CD4-positive, alpha-beta T cell treated with Interleukin-2 at 100 ng/mL for 4 hours (primary cell): ENCODE measurements at places on chromosomes 1 and 21.

- no peak for DNase-seq
Measured at GRCh38 chr1:87956750-87957149, 628.1 kb downstream of the LMO4 start.

DNA sequence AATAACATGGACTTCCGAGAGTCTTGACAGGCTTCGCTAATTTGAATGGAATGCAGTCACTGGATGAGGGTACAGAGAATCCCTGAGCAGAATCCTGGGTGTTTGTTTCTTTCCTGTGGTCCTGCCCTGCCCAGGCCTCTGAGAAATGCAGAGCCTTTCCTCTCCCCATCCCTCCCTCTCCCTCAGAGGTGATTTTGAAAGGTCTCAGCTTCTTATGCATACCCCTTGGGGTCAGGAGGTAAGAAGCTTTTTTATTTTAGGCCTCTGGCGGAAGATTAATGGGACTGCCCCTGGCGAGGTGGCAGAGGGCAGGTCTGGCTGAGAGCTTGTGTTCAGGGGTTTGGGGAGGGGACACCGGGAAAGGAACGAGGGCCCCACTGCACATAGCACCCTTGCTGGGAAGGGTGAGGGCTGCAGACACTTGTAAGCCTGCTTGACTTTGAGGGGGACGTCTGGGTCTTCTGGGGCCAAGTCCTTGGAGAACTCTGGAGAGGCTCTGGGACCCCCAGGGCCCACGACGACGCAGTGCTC is 116.5 kb upstream of the SLC45A1 start:
- DNase-seq: no peak

DNA sequence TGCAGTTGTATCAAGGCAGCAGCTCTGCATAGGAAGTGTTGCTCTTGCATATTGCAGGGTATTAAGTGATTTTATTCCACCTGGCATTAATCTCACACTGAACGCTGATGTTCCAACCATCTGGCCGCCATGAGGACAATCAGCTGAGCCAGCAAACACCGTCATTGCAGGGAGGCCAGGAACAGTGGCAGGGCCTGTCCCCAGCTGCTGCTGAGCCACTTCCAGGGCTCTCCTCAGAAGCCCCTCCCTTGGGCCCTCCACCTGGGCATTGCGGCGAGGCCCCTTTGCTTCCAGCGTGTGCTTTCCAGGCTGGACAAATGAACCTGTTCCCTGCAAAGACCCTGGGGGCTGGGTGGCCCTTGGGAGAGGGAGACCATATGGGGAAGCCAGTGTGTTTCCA is 171.6 kb upstream of the C1orf174 start:
- DNase-seq: no peak

DNA sequence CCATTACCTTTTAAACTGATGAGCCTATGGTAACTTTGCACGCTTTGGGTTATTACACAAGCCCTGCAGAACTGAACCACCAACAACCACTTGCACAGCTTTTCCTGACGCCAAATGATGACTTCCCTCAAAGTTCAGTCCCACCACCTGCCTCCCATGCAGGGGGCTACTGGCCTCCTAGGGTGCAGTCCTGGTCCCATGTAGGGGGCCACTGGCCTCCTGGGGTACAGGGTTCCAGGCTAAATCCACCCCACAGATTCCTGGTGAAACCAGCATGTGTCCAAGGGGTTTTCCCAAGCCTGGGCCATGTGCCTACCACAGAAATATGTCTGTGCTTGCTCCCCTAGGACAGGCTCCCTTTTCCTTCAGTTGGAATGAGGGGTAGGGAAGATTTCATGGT is 73.4 kb upstream of the ZNF678 start:
- no peak for DNase-seq

DNA sequence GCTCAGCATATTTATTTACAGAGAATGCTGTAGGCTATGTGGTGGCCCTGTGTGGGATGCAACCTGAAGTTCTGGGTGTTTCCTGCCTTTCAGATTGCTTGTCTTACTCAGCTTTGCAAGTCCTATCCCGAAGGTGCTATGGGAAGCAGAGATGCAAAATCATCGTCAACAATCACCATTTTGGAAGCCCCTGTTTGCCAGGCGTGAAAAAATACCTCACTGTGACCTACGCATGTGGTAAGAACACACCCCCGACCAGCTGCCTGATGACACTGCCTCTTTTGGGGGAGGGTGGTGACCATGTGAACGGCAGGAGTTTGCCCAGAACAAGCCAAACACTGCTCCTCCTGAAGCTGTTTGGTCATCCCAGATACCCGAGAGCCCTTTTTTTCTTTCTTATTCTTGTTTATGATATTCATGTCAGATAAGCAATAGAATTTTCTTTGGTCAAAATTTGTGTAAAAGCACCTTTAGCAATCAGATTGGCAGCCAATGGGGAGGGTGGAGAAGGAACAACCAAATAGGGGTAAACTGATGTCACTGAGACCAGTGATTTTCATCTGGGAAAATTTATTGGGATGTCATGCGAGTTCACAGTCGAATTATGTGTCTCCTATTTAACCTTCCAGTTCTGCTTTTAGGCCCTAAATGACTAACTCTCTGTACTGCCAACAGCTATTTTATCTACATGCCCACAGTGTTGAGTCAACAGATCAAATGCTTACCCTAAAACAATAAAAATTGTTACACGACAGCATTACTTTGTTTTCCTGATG is 82.6 kb downstream of the EVA1C start:
- no peak for DNase-seq

DNA sequence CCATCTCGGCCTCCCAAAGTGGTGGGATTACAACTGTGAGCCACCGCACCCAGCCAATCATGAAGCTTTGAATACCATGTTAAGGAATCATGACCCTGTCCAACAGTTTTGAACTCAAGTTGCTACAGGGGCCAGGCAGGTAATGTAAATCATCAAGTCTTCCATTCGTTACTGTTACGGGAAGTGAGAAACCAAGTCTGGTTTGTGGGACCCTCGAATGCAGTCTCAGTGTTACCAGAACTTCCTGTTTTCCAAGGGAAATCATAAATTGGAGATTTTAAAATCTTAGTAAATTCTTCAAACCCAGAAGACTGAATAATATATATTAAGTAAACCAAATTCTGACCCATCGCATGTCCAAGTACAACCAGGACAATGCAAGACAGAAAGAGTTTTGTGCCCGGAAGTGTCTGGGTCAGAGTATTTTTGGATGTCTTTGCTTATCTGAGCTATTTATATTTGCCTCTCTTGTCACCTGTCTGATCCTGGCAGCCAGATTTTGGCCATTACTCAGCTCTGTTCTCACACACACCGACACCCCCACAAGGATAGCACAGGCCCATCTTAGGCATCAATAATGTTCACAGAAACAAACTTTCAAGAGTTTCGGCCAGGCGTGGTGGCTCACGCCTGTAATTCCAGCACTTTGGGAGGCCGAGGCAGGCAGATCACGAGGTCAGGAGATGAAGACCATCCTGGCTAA is 8.8 kb downstream of the ATP5IF1 start:
- DNase-seq: no peak

DNA sequence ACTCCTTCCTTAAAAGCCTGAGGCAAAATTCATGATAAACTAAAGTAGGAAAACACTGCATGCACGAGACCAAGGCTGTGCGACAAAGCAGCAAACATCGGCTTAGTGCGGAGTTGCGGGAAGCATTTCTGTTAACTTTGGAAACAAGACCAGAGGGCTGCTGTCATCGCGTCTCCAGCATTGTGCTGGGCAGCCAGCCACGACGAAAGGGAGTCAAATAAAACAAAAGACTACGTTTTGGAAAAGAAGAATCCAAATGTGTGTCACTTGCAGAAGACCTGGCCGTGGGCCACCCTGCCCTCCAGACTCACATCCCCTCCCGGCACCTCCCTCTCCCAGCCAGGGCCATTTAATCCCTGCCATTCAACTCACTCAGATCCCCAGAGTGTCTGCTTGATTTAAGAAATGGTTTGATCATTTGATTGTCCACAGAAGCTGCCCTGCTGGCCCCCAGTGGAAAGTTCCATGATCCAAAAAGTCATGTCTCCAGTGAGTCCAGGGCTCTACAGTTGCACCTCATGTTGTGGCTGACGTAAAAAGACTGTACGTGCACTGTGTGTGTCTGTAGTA is 2.4 kb upstream of the KRTAP10-11 start:
- DNase-seq: no peak

DNA sequence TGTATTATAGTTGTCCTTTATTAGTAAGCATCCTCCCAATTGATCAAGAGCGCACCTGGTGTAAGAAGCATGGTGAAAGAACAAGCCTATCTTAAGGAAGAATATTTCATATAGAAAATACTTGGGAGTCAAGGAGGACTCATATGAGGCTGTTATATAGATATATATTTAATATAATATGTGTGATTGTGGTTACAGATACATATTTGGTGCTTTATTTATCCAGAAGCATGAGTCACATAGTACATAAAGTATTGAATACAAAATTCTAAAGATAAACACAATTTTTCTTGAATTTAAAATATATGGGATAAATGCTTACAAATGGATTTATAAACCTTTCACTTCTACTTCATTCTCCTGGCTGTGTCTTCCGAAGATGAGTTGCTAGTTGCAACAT is 60.6 kb downstream of the RGS5 start:
- no peak for DNase-seq

GRCh38 chr1:89686520-89686919 is 53.6 kb downstream of the LRRC8C start:
- DNase-seq: no peak
